ENCODE measurements at places on chromosomes 7 and 10. TPM values are rescaled to one million over a fixed set of nuclear protein-coding genes. Genes with fewer than 3 reads are reported as not detected.

DNA sequence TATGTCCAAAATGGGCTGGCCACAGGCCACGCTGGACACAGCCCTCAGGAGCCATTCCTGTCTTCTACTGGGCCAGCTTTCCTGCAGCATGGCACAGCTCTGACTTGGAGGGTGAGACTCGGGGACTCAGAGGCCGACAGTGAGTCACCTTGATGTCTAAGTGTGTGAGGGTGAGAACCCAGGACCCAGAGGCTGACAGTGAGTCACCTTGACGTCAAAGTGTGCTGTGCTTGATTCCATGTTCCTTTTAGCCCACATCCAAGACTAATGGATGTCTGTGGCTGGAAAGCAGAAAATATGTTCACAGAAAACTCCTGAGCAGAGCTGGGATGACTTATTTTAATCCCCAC is 6.0 kb upstream of the FAM170B start:
- no peak for DNase-seq

DNA sequence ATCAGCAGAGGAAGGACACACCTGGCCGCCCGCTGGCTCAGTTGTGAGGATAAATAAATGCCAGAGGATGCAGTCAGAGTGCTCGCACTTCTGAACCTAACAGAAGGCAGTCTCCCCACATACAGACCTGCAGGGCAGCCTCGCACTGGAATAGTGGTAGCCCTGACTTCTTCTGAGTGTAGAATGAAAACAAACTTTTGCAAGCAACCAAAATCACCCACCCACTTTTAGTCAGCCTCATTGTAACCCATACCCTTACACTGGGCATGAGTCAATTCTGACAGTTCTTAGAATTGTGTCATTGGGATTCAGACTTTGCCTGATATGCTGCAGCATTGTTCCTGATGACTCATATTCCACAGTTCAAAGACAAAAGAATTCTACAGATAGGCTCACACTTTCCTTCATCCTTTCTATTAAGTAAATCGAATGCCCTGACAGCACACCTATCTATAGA is 167.0 kb upstream of the CDK1 start:
- DNase-seq = no peak

- peak; percentile 29 for DNase-seq
Observed at GRCh38 chr7:156456503-156457115, 184.0 kb upstream of the RNF32 start.

GRCh38 chr7:155589001-155589980 is 42.9 kb upstream of the CNPY1 start:
- peak; percentile 66 for DNase-seq

GRCh38 chr10:104387130-104387888 is 33.7 kb downstream of the CFAP58 start:
- DNase-seq = no peak

- no peak for DNase-seq
Observed at GRCh38 chr10:73649876-73650536, 5.8 kb downstream of the SYNPO2L start.

The CALHM3 gene
- total RNA-seq = not detected

The CLRN3 gene
- total RNA-seq = not detected

Measured in cardiac septum (tissue), 1 donor.